Muscle of arm (tissue), 14 donors: ENCODE measurements at places on chromosomes 7 and 10.
A peak's percentile ranks its signal among the peaks of the same experiment; 100 is the strongest.

DNA sequence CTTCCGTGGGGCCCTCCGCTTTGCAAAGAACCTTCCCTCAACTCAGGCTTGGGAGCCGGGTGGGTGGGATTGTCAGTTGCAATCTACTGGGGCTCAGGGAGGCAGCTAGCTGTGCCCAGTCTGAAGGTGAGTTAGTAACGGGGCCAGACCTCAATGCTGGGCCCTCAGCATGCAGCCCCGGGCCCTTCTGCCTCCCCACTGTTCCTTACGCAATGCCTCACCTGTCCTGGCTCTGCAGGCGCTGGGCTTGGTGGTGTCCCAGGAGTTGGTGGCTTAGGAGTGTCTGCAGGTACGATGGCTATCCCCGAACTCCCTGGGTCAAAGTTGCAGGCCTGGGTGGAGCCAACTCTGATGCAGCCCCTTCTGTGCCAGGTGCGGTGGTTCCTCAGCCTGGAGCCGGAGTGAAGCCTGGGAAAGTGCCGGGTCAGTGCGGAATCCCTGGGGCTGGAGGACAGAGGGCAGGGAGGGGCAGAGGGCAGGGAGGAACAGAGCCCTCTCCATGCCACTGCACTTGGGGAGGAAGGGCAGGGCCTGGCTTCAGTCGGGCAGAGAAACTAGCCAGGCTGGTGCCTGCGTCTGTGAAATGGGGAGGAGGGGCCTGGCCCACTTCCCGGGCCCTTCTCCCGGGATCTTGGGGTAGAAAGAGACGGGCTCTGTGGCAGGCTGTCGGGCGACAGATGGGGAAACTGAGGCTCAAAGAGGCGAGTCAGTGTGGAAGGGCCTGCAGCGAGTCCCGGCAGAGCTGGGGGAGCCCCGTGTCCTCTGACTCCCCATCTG lies 15.0 kb downstream of the ELN start:
- no peak for DNase-seq

GRCh38 chr7:70568674-70569334 lies 563.1 kb upstream of the GALNT17 start:
- no peak for DNase-seq

GRCh38 chr7:137818036-137818435 lies 28.7 kb downstream of the DGKI start:
- no peak for DNase-seq

- no peak for DNase-seq
Measured at GRCh38 chr7:38628630-38629385, 2.4 kb downstream of the AMPH start.

DNA sequence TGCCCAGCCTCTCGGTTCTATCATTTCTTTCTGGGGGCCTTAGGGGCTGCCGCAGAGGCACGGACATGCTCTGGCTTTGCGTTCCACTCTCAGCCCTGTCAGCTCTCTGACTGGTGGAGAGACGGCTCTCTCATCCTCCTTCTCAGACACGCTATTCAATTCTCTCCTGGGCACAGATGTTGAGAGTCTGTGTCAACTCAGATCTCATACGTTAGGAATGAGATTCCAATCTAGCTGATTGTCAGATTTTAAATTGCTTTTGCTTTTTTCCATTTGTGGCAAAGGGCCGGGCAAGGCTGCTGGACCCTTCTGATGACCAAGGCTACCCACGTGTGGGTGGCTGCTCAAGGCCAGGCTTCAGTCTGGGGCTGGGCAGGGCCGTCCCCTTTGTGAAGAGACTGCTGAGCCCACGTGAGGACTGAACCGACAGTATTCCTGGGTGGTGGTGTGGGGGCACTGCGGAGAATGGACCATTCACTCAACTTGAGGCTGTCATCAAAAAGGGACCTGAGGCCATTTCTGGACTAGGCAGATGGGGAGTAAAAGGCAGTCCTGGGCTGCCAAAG lies 71.5 kb downstream of the CLEC2L start:
- no peak for DNase-seq

GRCh38 chr7:136114966-136115762 lies 138.0 kb upstream of the MTPN start:
- DNase-seq: no peak

- no peak for DNase-seq
Measured at GRCh38 chr10:86387178-86387794, 20.7 kb upstream of the GRID1 start.

- no peak for DNase-seq
Measured at GRCh38 chr10:37747081-37747480, 110.3 kb downstream of the ZNF248 start.

DNA sequence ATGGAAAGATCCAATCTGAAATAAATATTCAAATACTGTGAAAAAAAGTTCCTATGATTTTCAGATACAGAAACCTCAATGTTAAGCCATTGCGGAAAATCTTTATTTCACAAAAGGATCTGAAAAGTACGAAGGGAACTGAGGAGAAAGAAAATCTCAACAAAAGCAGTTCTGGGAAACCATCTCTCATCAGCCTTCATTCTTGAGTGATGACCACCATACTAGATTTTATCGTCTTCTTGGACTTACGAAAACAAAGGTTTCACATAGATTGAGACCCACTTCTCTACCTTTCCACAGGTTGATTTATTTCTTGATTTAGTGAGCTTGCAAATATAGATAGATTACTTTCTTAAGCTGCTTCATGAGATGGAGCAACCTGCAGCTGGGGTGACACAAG lies 293.4 kb upstream of the LYZL1 start:
- DNase-seq: no peak

- peak; percentile 11 for DNase-seq
Measured at GRCh38 chr7:145398758-145399157, 562.9 kb upstream of the TPK1 start.

GRCh38 chr10:74934100-74934812 lies 107.9 kb downstream of the KAT6B start:
- no peak for DNase-seq

DNA sequence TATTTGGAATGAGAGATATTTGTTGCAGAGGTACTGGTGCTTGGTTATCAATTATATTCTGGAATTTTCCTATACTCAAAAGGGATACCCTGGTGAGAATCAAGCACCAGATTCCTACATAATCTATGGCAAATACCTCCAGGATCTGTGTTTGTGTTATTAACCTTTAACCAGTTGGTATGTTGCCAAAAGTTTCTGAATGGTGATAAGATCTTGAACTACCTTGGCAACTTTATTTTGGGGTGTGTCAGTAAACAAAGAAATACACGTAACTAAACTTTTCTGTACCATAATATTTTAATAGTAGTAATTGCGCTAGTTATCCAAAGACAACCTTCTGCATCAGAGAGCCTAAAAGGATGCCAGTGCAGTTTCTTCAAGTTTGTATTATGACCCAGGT lies 13.4 kb downstream of the SCIN start:
- DNase-seq: no peak

- no peak for DNase-seq
Measured at GRCh38 chr7:79403879-79404278, 49.6 kb downstream of the MAGI2 start.

DNA sequence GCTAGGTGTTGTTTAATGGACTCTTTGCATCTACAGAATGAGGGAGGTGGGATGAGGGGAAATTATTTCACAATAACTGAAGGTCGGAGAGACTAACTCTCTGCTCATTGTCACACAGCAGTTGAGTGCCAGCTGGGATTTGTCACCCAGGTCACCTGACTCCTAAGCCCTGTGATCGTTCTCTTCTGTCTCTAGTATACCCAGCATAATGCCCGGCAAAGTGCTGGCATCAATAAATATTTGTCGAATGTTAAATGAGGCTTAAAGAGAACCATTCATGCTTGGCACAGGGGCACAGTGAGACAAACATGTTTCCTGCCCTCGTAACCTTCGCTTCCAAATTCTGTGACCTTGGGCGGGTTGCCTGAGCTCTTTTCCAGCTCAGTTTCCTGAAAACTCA lies 70.8 kb downstream of the TCF7L2 start:
- no peak for DNase-seq

DNA sequence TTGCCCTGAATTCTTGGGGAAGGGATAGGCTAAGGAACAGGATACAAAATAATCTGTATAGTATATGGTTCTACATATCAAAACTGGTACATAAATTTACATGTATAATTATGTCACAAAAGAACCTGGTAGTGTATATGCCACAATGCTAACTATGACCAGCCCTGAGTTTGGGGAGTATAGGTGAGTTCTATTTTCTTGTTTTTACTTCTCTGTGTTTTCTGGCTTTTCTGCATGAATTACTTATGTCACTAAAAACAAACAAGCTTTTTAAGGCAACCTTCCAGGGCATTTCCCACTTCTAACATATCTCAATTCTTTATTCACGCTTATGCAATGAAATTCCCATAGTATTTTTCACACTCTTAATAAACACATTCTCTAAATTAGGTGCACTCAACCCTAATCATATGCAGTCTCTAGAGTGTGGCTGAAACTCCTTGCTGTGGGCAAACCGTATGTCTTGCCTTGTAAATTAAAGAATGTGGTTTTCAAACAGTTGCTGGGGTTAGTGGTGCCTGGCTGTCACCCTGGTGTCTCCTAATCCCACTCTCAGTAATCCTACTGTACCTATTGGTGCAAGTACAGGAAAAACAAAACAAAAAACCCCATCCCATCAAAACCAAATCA lies 14.0 kb upstream of the INSIG1 start:
- no peak for DNase-seq

DNA sequence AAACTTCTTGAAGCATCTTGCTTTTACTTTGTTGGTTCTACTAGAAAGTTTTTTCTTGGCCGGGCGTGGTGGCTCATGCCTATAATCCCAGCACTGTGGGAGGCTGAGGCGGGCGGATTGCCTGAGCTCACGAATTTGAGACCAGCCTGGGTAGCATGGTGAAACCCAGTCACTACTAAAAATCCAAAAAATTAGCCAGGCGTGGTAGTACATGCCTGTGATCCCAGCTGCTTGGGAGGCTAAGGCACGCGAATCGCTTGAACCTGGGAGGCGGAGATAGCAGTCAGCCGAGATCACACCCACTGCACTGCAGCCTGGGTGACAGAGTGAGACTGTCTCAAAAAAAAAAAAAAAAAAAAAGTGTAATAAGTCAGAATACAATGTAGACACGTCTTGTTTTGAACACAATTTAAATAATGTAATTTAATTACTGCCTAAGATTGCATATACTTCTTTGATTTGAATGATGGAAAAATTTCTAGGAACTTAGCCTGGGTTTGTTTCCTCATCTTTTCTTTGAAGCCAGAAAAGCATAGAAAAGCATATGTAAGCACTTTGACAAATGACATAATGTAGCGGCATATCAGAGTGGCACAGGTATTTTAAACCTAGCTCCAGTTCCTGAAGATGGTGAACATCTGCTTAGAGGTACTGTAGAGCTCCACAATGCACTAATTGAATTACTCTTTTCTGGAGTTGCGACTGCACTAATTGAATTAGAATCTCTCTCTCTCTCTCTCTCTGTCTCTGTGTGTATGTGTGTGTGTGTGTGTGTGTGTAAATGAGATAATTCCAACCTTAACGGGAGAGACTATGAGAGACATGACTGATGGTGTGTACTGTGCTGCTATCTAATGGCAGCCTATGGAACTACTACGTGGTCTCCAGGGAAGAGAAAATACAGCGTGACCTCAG lies 87.8 kb downstream of the BTRC start:
- peak; percentile 43 for DNase-seq

GRCh38 chr10:55232553-55232952 lies 431.5 kb upstream of the PCDH15 start:
- DNase-seq: no peak

DNA sequence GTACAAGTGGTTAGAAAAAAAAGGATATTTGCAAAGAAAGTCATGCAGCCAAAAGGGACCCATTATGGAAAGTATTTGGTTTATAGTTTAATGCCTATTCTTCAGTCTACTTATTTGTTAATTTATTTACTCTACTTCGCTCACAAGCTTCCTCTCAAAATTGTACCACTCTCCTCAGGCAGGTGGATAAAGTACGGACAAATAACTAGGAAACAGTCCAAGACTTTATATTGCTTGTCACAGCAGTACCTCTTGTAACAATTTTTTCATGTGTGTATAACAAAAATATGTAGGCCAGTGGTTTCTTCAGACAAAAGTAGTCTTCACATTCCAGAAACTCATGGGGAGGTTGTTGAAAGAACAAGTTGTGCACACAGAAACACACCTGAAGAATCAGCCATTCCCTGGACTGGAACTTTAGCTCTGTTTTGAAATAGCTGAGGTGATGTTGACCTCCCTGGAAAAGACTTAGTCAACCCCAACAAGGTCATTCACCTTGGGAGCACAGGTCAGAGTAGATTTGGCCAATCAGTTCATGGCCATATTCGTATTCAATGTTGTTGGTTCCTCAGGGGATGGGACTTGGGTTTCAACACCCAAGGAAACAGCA lies 73.4 kb downstream of the TES start:
- no peak for DNase-seq

DNA sequence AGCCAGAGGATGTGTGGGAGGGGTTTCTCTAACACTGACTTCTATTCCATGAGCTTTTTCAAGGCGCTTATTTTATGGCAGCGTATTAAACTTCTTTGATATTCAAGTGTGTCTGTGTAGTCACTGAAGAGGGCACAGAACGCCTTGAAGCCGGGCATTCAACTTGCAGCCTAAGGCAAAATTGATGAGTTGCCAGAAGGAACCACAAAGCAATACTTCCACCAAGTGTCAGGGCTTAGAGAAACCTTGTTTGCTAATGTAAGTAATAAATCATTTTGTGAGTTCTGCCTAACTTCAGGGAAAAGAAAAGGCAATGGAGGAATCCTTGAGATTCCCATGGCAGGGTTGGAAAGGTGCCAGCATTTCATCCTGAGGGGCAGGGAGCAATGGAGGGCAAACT lies 163.8 kb downstream of the LCOR start:
- DNase-seq: no peak

GRCh38 chr10:121113911-121114310 lies 262.7 kb downstream of the WDR11 start:
- no peak for DNase-seq

GRCh38 chr7:50688226-50688590 lies 94.5 kb downstream of the GRB10 start:
- DNase-seq: no peak

- peak; percentile 40 for DNase-seq
Measured at GRCh38 chr10:82668221-82668895, 793.4 kb downstream of the NRG3 start.

DNA sequence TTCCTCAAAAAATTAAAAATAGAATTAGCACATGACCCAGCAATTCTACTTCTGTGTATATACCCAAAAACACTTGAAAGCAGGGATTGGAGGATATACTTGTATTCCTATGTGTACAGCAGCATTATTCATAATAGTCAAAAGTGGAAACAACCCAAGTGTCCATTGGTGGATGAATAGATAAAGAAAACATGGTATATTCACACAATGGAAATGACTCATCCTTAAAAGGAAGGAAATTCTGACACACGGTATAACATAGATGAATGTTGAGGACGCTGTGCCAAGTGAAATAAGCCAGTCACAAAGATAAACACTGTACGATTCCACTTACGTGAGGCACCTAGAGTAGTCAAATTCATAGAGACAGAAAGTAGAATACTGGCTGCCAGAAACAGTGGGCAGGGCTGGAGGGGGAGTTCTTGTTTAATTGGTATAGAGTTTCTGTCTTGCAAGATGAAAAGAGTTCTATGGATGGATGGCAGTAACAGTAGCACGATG lies 26.6 kb upstream of the KAT6B start:
- DNase-seq: no peak

- no peak for DNase-seq
Measured at GRCh38 chr10:128071417-128071782, 54.8 kb downstream of the MKI67 start.
